ENCODE measurements at places on chromosomes 13 and 19.

GRCh38 chr13:107993239-107993949, 221.9 kb downstream of the LIG4 start:
- no peak for DNase-seq

- DNase-seq: peak; percentile 57
These were observed 451 bp upstream of the ICAM5 start for GRCh38 chr19:10289167-10289835.

DNA sequence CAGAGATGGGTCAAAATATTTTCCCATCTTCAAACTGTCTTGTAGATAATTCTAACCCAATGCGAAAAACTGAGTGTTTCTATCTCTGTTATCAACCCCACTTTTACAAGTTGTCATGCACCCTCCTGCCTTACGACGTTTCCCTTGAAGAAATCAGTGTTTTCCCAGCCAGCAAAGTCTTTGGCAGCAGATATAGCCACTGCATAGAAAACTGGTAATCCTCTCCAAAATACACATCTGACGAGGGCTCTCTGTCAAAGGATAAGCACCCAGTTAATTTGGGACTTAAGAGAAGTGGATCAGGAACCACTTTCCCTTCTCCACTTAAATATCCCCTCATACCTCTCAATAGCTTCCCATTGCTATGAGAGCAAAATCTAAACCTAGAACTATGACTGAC, 351.9 kb upstream of the MIR17HG start:
- no peak for DNase-seq

DNA sequence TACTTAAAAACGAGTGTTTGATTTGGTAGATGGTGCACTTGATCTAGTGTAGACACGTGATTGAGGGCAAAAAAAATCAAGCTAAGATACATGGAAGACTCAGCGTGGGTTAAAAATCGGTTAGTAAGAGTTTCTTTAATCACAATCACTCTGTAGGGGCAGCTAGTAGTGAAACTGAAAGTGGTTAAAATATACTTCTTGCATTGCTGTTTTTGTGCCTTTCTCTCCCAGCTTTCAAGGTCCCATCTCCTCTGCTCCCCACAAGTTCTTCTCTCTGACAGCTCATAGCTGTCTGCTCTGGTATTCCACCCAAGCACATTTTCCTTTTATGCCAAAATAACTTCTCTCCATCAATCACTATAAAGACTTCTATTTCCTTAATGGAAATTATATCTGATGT, 1089.7 kb downstream of the EFNB2 start:
- no peak for DNase-seq

GRCh38 chr13:73157031-73157430, 98.2 kb downstream of the KLF5 start:
- no peak for DNase-seq

DNA sequence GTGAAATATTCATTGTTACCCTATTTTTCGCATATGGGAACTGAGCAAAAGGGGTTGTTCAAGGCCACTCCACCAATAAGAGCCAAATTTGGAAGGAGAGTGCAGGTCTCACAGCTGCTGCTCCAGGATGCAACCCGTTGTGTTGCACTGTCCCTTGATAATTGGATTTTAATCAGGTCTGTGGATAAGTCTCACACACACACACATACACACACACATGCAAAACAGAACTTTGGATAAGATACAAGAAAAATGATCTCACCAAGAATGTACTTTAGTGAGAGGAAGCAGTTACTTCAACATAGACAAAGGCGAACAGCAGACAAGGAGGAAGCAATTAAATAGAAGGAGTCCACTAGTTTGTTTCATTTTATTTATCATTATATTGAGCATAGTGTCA, 127.3 kb upstream of the EDNRB start:
- DNase-seq: no peak

- no peak for DNase-seq
These were observed 1.0 kb downstream of the RTBDN start for GRCh38 chr19:12833418-12833737.

GRCh38 chr13:98543378-98544103, 33.4 kb downstream of the STK24 start:
- peak; percentile 31 for DNase-seq

GRCh38 chr19:49534632-49535385, 7.0 kb downstream of the RCN3 start:
- DNase-seq: no peak

GRCh38 chr19:1261798-1262622, 7.1 kb upstream of the CIRBP start:
- DNase-seq: peak; percentile 33

- DNase-seq: no peak
These were observed 120.2 kb downstream of the AKAP11 start for GRCh38 chr13:42392180-42392579.

DNA sequence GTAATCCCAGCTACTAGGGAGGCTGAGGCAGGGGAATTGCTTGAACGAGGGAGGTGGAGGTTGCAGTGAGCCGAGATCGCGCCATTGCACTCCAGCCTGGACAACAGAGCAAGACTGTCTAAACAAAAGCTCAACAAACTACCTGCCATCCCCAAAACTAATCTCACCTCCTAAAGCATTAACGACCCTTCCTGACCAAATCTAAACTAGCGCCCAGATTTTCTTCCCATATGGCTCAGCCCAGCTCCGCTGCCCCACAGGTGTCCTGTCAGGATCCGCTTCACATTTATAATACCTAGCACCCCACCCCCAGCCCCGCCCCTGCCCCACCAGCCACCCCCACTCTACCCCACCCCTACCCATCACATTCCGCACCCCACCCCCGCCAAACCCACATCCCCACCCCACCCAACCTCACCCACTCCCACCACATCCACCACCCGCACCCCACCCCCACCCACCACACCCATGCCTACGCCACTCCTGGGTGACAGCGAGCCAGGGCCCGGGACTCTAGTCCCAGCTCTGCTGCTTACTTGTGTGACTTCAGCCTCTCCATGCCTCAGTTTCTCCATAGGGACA, 599 bp downstream of the C19orf12 start:
- peak; percentile 74 for DNase-seq

- DNase-seq: no peak
These were observed 397.8 kb downstream of the SLITRK5 start for GRCh38 chr13:88068975-88069374.

DNA sequence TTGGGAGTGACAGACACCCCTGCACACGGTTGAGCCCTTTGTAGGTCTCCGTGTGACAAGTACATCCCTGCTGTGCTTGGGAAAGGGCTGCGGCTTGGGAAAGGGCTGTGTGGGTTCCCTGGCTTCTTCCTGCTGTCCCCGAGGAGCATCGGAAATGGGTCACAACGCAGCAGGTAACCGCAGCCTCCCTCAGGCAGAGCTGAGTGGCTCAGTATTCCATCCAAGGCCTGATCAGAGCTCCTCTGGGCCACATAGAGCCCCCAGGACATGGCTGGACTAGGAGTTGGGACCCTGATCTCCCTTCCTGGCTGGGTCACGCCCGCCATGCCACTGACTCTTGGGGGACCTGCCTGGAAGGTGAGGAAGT, 16.3 kb downstream of the TECR start:
- no peak for DNase-seq

DNA sequence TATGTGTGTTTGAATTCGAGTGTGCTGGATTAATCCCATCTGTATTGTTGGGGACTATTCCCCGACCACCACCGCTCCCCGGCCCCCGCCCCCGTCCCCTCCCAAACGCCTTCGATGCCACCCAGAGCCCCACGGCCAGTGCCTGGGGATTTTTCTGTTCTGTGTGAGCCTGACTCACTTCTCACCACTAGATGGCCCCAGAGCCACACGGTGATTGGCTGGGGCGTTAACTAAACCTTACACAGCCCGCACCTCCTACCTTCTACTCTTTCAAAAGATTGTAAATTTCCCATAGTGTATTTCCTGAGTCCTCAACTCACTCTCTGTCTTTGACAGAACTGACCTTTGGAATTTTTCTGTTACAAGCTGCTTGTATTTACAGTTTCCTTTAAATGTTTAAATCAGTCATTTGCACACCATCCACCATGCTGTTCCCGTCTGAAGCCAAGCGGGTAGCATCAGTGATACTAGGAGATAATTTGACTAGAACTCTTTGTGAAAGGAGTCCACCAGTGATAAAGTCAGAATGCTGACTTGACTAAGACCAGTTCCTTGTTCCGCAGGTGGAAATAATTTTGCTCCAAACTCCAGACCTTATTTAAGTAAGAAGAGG, 61.4 kb downstream of the RFX2 start:
- DNase-seq: peak; percentile 85

- DNase-seq: peak; percentile 50
These were observed 558 bp downstream of the MZT1 start for GRCh38 chr13:72726726-72727416.

DNA sequence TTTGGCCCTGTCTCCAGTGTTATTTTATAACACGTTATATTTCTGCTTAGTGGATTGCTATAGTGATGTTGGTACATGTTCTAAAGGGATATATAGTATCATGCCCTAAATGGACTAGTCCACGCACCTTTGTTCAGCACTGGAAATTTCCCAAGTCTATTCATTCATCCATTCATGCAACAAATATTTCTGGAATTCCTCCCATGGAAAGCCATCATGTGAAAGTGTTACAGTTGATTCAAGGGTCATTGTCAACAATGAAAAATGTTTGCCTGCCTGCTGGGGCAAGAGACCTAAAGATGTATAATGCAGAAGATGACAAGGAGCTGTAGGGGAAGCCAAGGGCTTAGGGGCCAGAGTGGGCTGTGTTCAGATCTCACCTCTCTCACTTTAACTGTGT, 10.8 kb upstream of the HSPH1 start:
- DNase-seq: no peak

DNA sequence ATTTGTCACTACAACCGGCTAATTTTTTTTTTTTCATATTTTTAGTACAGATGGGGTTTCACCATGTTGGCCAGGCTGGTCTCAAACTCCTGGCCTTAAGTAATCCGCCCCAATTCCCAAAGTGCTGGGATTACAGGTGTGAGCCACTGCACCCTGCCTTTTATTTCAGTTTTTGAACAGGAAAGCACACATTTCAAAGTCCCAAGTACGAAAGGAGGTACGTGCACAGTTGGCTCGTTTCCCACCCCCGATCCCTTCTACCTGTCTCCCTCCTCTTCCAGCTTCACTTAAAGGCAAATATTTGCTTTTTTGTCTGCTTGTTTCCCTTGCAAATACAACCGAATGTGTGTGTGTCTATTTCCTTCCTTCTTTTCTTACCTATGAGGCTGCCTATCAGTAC, 30.5 kb downstream of the ZIC5 start:
- DNase-seq: no peak

DNA sequence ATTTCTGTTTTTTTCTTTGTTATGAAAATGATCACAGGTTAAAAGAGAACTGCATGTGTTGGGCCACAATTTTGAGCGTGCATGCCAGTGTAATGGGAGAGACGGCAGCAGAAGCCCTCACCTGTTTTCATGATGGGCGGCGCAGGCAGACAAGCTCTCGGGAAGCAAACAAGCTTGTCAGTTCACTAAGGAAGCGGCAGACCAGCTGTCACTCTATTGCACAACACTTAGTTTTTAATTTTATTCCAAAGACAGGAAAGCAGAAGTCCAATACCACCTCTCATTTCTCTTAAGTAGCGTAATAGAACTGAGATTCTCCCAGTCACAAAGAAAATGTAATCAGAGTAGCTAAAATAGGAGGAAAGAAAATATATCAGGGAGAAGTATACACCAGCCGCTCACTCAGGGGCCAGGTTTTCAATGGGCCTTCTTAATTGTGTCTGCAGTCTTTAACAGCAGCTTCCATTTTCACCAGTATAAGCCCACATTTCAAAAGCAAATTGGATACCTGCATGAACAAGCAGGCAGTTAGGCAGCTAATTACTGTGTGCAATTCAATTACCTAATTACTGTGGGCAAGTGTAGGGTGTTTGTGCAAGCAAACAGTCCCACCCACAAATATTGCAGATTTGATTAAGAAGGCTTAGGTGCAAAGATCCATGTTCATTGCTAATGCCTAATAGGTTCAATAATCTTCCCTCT, 711.4 kb downstream of the DIAPH3 start:
- DNase-seq: no peak

DNA sequence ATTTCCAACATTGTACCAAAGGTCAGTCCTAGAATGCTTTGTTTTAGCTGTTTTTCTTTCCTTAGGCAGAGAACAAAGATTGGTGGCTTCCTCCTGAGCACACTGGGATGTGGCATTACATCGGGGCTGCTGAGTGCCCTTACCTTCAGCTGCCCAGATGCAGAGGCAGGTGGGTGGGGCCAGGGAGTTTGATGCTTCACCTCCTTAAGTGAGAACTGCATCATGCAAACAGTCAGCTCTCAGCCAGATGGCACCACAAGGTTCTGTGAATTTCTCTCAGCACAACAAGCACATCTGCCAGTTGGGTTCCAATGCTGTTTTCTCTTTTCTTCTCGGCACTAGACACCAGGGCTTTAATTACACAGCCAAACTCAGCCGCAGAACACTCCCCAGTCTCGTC, 87.4 kb upstream of the UBL3 start:
- DNase-seq: peak; percentile 69

GRCh38 chr13:56980856-56981255, 159.9 kb upstream of the PRR20A start:
- DNase-seq: no peak

GRCh38 chr19:16372065-16372915, 47.7 kb downstream of the KLF2 start:
- no peak for DNase-seq

DNA sequence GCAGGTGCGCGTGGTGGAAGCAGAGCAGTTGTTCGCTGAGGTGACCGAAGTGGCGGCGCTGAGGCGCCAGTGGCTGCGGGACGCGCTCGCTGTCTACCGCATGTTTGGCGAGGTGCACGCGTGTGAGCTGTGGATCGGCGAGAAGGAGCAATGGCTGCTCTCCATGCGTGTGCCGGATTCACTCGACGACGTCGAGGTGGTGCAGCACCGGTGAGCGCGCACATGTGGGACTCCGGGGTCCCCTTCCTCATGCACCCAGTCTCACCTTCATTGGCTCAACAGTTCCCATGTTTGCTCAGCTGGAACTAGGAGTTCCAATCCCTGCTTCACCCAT, 46.5 kb downstream of the SPTBN4 start:
- no peak for DNase-seq

- DNase-seq: no peak
These were observed 1701.3 kb upstream of the PRR20A start for GRCh38 chr13:55439450-55439849.

Measured in activated CD4-positive, alpha-beta T cell treated with anti-CD3 and anti-CD28 coated beads, Interleukin-2, amount 10 ng/mL, durations not matched to agents 7 days and 5 days (primary cell).